SK-N-MC (cell line): ENCODE measurements at places on chromosomes 2 and 18.

DNA sequence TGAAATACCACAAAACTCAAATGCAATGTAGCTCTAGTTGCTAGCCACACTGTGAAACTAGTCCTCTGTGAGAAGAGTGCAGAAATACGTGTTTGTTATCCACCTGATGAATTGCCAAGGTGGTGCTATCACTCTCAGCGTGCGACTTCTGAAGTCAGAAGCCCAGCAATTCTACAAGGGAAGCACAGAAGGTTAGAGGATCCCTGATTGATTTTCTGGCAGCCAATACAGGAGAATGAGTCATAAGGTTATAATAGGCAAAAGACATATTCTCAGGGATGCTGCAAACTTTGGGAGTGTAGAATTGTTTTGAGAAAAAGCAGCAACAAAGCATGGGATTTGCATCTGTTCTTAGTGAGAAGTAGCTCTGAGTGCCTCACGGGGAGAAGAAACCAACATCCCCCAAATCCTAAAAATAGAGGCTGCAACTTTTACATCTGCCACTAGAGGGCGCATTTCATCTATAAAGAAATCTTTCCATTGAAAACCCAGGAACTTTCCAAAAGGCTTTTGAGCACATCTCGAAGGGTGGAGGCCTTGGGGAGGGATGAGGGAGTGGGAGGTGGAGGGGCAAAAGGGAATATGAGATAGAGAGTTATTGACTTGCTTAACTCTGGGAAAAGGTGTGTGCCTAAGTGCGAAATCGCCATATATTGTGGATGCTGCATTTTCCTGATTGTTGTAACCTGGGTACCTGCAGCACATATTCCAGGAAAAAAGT, 78.0 kb downstream of the TMEM182 start:
- DNase-seq: no peak

GRCh38 chr2:29485631-29486030, 370.4 kb downstream of the CLIP4 start:
- DNase-seq: no peak

DNA sequence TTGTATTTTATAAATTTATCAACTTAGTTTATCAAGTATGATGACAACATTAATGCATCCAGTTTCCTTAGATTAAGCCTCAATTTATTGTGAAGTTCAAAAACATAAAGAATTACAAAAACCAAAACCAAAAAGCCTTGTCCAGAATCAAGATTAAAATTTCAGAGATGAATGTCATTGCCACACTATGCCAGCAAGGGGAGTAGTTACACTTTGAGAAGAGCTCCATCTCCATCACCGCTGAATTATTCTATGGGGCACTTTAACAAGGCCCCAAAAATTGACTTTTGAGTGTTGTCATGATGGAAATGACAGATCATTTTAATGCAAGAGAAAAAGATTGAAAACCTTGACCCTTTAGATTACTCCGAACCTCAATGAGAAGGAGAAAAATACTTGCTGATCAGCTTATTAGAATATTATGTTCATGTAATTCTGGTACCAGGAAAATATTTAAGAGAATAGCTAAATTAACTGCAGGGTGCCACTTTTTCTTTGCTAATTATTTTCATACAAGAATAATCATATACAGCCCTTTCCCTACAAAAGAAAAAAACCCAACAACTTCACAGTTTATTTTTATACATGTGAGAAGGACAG, 152.5 kb upstream of the AQP4 start:
- DNase-seq: no peak

GRCh38 chr2:240344904-240345303, 90.6 kb upstream of the GPC1 start:
- no peak for DNase-seq

GRCh38 chr2:15355386-15355785, 205.7 kb downstream of the NBAS start:
- DNase-seq: no peak

- DNase-seq: no peak
Observed at GRCh38 chr2:28387082-28387960, 5.3 kb upstream of the FOSL2 start.

DNA sequence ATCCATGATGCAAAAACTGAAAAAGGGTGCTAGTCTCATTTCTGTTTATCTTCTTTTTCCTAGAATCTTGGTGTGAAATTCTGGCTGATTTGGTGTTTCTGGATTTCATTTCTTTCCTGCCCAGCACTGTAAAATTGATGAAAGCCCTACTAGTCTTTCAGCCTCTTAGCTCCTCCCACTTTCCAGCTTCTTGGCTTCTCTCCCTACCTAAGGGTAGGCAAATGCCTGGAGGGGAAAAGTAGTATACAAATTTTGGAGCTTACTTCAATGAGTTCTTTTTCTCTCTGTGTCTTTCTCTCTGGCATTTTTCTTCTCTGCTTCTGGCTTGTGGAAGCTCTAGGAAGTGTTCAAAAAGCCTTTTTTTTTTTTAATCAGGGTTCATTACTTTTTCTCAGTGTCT, 160.5 kb downstream of the XIRP2 start:
- DNase-seq: peak; percentile 60

DNA sequence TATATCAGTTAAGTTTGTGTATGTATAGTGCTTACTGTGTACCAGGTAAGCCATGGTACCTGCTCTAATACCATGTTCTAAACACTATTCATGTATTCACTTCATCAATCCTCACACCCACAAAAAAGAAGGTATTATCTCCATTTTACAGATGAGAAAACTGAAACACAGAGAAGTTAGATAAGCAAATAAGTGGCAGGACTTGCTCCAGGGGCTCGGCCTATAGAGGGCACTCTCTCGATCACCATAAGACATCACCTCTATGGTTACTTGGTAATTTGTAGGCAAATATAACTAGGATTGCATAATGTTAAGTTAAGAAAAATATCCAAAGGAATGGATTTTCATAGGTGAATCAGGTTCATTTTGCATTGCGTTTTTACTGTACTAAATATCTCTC, 118.1 kb upstream of the FN1 start:
- no peak for DNase-seq

DNA sequence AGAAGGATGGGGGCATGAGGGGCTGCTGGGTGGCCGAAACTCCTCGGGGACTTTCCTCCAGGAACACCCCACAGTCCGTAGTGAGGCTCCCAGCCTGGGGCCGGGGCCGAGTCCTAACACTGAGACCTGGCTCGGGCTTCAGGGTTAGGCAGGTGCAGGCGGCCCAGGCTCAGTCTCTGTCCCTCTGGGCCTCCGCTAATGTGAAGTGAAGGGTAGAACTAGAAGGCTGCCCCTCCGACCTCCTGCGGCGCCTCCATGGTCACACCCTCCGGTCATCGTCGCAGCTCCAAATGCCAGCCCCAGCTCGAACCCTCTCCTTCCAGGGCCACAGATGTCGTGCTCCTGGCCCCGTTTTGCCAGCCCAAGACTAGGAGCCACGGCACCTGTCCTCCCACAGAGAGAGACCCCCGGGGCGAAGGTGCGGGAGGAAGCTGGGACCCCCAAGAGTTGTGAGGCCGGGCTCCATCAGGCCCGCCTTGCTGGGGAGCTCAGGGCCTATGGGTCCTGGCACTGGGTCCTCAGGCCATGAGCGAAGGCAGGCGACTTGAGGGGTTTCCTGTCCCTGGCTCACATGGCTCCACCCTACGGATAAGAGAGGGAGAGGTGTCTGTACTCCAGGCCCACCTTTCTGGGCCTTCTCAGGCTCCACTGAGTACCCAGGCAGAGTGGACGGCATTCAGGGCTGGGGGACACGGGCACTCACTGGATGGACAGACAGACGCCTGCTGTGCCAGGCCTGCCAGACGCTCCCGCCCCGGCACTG, 797 bp downstream of the ANO7 start:
- no peak for DNase-seq

DNA sequence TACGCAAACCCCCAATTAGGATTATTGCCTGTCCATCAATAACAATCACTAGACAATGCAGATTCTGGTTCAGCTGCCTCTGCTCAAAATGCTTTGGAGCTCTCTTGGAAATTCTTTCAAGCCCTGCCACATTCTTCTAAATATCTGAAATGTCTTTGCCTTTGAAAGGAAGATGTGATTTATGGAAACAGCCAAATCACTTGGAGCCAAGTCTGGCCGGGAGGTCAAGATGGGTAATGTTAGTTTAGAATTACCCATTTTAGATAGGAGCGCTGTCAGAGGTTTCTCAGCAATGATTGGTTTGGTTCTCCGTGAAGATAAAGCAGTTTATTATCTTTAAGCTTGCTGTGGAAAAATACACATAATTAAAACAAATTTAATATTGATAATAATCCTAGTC, 306.7 kb downstream of the SETBP1 start:
- DNase-seq: no peak

DNA sequence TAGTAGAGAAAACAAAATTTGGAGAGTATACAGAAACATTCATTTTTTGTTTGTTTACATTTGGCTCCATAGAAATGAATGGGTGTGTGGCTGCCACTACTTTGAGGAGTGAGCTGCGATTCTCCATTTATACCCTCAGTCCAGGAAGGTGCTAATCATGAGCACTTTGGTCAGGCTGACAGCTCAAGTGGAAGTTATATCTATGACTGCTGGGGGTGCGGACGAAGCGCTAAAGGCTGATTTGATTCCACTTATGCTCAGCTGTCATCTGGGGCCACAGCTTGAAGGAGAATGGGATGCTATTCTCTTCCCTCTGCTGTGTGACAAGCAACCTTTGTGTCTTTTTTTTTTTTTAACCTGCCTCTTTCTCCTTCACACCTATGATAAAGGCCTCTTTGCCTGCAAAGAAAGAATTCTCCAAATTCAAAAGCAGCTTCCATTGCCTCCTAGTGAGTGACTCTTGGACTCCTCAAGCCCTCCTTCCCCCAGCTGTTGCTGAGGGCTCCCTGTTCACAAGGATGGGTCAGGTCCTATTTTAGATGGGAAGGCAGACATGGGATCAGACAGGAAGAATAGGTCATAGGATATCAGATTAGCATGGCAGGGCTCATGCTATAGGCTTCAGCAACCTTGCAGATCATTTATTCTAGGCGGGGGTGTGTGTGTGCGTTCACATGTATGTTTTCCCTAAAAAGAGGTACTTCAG, 201.6 kb downstream of the SETBP1 start:
- DNase-seq: no peak

DNA sequence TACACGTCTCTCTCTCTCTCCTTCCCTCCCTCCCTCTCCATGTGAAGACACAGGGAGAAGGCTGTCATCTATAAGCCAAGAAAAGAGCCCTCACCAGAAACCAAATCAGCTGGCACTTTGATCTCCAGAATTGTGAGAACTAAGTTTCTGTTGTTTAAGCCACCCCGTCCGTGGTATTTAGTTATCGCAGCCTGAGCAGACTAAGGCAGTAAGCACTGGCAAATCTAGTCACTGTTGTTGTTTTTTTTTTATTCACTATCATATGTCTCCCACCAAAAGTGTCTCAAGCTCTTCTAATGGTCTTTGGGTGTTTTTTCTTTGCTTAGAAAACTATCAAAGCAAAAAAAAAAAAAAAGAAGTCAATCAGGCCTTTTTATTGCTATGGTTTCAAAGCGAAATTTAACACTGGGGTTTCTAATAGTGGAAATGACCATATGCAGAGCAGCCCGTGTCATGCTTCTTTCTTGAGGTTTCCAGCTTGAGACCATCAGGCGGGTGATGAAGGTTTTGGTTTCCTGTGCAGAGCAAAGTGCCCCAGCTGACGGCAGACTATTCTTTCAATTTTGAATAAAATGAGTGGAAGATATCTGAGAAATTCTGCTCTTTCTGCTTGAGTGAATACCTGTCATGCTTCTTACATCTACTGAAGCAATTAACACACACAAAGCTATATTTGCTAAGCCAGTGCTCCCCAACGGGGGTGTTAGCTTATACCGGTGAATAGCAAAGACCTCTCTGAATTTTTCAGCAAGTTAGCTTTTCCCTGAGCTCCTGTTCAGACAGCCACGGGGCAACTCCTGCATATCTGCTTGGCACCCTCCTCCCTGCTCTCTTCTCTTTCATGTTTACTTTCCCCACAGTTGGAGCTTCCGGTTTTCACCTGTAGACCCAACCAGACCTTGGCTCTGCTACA, 394.1 kb upstream of the ATP5MC3 start:
- no peak for DNase-seq

DNA sequence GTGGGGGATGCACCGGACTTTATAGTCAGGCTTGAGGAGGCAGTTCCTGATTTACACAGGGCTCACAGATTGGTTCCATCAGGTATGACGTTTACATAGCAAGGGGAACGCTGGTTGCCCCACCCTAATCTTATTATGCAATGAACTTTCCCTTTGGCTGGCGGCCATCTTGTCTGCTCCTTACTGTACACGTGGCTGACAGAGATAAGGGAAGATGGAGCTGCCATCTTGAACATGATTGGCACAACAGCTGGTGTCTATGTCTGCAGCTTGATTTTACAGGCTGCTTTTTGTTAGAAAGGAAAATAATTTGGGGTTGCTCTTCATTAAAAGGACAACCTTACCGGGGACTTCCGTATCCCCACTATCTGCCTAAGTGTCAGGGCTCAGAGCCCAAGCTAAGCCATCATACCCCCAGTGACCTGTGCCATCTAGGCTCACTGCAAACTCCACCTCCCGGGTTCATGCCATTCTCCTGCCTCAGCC, 33.5 kb upstream of the ATG16L1 start:
- DNase-seq: no peak
